ENCODE measurements at places on chromosomes 7 and 10.

DNA sequence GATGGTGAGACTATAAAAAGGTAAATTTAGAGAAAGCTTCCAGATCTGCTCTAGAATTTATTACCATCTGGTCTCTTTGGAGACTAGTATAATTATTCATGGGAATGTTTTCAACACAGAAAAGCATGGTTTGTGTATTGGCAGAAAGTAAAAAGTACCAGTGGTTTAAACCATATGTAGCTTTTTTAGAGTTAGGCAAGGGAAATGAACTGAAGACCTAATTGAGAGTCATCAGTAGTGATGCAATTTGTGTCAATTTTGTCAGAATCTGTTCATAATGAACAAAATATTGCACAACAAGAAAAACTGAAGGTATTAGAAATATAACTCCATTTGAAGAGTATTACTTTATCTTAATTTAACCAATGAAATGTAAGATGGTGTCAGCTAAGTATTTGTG lies 181.4 kb downstream of the ADK start:
- DNase-seq, result peak; percentile 89

- no peak for DNase-seq
Measured at GRCh38 chr10:99555825-99556523, 23.2 kb downstream of the NKX2-3 start.

GRCh38 chr10:6755781-6756460 lies 175.8 kb upstream of the PRKCQ start:
- peak; percentile 50 for DNase-seq

GRCh38 chr10:44977287-44978212 lies 1.1 kb downstream of the DEPP1 start:
- no peak for DNase-seq

- DNase-seq, result no peak
Measured at GRCh38 chr10:88715517-88715916, 9.5 kb downstream of the LIPK start.

DNA sequence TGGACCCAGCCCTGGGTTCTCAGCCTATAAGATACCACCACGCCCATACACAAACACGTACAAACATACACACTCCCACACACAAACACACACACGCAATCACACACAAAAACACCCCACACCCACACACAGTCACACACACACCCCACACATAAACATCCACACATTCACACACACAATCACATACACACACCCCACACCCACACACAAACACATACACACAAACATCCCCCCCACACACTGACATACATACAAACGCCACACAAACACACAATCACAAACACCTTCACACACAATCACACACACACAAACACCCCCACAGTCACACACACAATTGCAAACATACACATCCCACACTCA lies 79.3 kb upstream of the CPXM2 start:
- DNase-seq, result no peak

GRCh38 chr7:139915268-139915863 lies 86.3 kb downstream of the TBXAS1 start:
- DNase-seq, result peak; percentile 48

GRCh38 chr10:26983156-26983555 lies 117.1 kb downstream of the ANKRD26 start:
- DNase-seq, result peak; percentile 5

DNA sequence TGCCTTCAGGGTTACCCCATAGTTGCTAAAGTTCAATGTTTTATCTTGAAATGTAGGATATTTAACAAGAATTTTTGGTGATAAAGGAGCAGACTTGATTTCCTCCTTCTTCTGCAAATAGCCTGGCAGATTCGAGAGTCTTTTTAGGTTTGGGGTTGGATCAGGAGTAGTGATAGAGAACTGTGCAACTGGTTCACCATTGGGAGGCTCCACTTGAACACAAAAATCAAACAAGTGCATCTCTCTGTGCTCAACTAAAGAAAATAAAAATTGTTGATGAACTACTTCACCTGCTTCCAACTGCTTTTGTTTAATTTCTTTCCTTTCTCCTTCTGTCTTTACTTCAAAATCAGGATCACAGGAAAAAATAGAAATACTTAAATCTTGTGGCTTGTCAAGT lies 58.5 kb downstream of the MACC1 start:
- DNase-seq, result peak; percentile 32

DNA sequence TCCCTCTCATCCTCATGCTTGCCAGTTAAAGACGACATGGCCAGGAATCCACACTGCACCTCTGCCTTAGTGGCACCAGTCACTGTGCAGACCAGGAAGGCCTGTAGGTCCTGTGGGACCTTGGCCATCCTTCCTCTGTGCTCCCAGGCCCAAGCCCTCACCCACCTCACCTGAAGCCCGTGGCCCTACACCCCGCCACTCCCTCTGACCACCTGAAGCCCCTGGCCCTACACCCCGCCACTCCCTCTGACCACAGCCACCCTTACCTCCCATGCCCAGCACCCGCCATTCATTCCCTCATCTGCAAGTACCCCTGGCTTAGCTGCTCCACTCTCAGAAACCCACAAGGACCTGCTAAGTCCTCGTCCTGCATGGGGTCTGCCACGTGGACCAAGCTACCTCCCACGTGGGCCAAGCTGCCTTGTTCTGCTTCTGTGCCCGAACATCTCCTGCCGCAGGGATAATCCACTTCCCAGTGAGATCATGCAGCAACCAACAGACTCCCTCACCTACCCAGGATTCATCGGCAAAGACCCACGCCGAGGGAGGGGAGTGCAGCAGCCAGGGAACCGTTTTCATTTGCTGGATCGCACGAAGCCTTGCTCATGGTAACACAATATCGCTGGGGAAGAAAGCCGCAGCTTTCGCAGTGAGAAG lies 151.2 kb downstream of the TCERG1L start:
- DNase-seq, result no peak

GRCh38 chr7:40199076-40199802 lies 64.4 kb downstream of the SUGCT start:
- DNase-seq, result peak; percentile 94

GRCh38 chr10:77186936-77187335 lies 450.7 kb downstream of the KCNMA1 start:
- DNase-seq, result peak; percentile 46

DNA sequence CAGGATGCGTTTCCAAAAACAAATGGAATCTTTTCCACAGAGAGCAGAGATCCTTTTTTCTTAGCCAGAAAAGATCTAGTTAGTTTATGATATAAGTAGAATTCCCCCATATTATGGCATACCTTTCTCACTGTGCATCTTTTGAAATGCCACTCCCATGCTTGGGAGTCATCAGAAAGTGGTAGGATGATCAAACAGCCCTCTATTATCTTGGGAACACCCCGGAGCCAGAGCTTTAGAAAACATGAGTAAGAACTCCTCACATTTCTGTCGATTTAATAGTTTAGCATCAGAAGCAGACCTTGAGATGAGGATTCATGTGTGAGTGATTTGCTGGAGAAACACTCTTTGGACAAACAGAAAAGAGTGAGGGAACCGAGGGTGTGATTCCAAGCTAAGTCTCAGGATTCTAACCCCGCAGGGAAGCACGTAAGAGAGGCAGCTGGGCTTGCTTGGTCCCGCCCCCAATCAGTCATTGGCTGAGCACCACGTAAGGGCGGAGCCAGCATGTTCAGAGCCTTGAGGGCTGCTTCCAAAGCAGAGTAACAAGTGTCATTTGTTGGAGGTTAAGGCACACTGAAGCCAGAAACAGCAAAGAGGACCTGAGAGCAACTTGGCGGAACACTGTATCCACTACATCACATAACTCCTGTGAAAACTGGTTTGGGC lies 43.7 kb upstream of the NXPH1 start:
- DNase-seq, result no peak

DNA sequence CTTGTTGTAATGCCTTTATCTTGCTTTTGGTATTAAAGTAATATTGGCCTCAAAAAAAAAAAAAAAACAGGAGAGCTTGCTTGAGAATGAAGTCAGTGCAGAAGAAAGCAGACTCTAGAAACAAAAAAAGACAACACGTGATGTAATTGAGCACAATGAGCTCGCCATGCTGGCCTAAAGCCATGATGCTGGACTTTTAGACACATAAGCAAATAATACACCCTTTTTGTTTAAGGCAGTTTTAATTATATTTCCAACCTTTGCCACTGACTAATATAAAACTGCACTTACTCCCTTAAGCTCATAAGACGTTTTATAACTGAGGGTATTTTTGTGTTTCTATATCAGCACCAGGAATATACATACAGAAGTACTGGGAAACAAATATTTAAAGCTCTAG lies 798.3 kb downstream of the KCNMA1 start:
- no peak for DNase-seq

Measured in AG10803 (cell line).